ENCODE measurements at places on chromosomes 13 and 19. TPM values are rescaled to one million over a fixed set of nuclear protein-coding genes. Genes with fewer than 3 reads are reported as not detected.

CLEC17A gene
- not detected for total RNA-seq

ZBTB32 gene
- total RNA-seq, result 24.5 TPM

CTXN1 gene
- not detected for total RNA-seq

CEACAM3 gene
- not detected for total RNA-seq

DNA sequence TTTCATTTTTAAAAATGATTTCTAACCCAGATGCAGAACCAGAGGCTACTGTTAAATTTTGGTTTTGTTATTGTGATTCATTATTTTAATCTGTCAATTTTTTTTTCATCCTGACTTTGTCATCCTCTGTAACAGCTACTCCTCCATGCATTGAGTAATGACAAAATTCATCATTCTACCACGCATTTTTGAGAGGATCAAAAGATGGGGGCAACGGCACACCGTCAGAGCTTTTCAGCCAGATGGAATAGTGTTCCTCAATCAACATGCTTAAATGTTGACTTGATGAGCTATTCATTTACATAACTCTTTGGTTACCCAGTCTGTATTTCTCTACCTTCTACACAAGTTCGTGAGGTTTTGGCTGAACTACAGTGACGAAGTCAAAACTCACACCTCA is 486.3 kb downstream of the EFNB2 start:
- no peaks in the 10 kb centered on the region for H3K36me3 ChIP-seq
- H3K27me3 ChIP-seq, result no peaks in the 10 kb centered on the region
- no peak overlapping the region for H3K27ac ChIP-seq
- no peaks in the 10 kb centered on the region for H3K4me1 ChIP-seq
- H3K4me3 ChIP-seq, result no peak overlapping the region

DNA sequence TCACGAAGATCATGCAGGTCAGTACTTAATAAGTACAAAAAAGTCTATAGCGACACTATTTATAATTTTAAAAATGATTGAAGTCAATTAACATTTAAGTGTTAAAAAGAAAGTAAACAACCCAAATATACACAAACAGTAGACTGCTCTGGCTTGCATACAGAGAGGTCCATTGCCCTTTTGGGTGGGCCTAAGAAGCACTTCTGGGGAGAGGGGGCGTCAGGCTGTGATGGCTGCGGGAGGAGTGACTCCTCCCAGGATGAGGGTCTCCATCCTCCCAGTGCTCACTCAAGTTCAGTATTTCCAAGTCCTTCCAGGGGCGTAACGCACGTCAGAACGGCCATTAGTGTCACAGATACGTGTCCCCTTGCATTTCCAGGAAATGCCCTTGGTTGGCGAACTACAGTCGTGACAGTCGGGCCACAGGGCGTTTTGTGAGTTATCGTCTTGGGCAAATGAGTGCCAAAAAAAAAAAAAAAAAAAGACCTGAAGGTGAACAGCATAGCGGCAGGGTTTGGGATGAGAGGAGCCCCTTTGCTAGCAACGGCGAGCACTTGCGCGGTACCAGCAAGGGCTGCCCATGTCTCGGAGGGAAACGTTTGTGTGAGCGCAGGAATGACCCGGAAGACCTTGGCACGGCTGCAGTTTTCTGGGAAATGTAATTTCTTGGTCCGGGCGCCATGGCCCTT is at the start of gene SCGB2B2:
SCGB2B2 (minus strand) TSS at position 463 of the 689 bp plus-strand sequence. CDS start 82,596 bp downstream, outside the sequence.
- peaks cover 11% of the 10 kb centered on the region for H3K4me1 ChIP-seq
- peak within 1 kb of the TSS; percentile 92 for H3K27ac ChIP-seq

- peak overlapping the region; percentile 42 for H3K27ac ChIP-seq
- H3K27me3 ChIP-seq, result no peaks in the 10 kb centered on the region
- H3K36me3 ChIP-seq, result peaks cover 2% of the 10 kb centered on the region
- peak overlapping the region; percentile 68 for H3K4me3 ChIP-seq
- DNase-seq, result no peak
- peaks cover 19% of the 10 kb centered on the region for H3K4me1 ChIP-seq
Observed at GRCh38 chr19:18109341-18109732, 11.8 kb downstream of the MAST3 start.

GRCh38 chr13:51715613-51716012 is 88.3 kb downstream of the DHRS12 start:
- no peaks in the 10 kb centered on the region for H3K27me3 ChIP-seq
- no peak overlapping the region for H3K4me3 ChIP-seq

DNA sequence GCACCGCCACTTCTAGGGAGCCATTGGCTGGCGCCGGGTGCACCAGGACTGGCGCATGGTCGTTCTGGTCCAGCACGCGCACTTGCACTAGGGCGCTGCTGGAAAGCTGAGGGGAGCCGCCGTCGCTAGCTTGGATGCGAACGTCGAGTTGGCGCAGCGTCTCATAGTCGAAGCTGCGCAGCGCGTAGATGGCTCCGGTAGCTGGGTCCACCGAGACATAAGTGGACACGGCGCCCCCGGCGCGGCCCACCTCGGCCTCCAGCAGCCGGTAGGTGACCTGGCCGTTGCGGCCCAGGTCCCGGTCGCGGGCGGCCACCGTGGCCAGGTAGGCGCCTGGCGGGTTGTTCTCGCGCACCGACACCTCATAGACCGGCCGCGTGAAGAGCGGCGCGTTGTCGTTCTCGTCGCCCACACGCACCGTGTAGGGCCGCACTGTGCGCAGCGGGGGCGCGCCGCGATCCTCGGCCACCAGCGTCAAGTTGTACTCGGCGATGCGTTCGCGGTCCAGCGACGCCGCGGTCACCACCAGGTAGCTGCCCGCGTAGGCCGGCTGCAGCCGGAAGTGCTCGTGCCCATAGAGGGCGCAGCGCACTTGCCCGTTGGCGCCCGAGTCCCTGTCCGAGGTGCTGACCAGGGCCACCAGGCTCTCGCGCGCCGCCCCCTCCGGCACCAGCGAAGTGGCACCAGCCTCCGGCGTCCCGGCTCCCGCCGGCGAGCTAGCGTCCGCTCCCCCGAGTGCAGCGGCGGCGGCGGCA is 1.7 kb downstream of the PCDH8 start:
- peak; percentile 73 for DNase-seq
- peaks cover 18% of the 10 kb centered on the region for H3K4me1 ChIP-seq
- peaks cover 54% of the 10 kb centered on the region for H3K27me3 ChIP-seq

All from activated naive CD8-positive, alpha-beta T cell treated with anti-CD3 and anti-CD28 coated beads, Interleukin-2, amount 10 ng/mL, durations not matched to agents 7 days and 5 days (primary cell).